ENCODE measurements at places on chromosomes 16 and 17.
A peak's percentile ranks its signal among the peaks of the same experiment; 100 is the strongest.

GRCh38 chr17:36653856-36654255 is 52.5 kb downstream of the MRM1 start:
- no peak for DNase-seq

GRCh38 chr16:60150907-60151306 is 1416.8 kb upstream of the GOT2 start:
- no peak for DNase-seq

- DNase-seq, result no peak
Measured at GRCh38 chr17:640436-640835, 74.2 kb downstream of the VPS53 start.

GRCh38 chr17:48406936-48407567 is 23.0 kb downstream of the SKAP1 start:
- DNase-seq, result no peak

DNA sequence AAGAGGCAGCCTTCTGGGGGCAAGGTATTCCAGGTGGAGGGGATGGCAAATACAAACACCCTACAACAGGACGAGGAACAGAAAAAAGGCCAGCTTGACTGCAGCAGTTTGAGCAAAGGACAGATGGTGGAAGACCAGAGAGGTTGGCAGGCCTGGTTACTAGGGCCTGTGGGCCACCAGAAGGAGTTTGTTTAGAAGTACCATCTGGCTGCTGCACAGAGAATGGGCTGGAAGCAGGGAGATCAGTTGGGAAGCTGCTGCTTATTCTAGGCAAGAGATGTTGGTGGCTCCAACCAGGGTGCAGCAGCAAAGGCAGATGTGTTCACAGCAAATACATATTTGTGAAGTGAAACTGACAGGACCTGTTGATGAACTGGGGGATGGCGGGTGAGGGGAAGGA is 2.9 kb upstream of the YPEL2 start:
- no peak for DNase-seq

DNA sequence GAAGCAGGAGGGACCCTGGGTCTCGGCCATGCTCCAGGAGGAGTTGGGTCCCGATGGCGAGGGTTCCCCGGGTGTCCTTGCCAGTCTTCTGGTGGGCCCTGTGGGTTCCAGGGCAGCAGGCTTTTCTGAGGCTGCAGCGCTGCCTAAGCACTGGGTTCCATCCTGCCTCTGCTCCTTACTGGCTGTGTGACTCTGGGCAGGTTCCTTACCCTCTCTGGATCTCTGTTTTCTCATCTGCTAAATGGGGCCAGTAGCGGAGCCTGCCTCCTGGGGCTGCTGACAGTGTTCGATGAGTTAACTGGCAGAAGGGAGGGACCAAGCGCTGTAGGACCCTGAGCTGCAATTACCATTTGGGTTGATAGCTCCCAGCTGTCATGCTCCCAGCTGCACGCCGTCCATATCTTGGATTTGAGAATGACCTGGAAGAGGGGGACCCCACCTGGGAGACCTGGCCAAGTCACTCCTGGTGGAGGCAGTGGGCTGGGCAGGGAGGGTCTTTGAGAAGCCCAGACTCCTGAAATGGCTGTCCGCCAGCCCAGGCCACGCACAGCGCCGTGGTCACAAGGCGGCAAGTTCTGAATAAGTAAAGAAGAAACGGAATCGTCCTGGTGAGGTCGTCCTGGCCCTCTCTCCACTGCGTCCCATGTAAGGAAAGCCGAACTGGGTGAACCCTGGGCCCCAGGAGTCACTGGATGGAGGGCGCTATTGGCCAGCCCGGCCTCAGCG is 47.2 kb upstream of the GSE1 start:
- no peak for DNase-seq

GRCh38 chr16:82761236-82761635 is 134.5 kb downstream of the CDH13 start:
- peak; percentile 88 for DNase-seq

GRCh38 chr16:65120831-65121721 is 787 bp downstream of the CDH11 start:
- DNase-seq, result no peak

DNA sequence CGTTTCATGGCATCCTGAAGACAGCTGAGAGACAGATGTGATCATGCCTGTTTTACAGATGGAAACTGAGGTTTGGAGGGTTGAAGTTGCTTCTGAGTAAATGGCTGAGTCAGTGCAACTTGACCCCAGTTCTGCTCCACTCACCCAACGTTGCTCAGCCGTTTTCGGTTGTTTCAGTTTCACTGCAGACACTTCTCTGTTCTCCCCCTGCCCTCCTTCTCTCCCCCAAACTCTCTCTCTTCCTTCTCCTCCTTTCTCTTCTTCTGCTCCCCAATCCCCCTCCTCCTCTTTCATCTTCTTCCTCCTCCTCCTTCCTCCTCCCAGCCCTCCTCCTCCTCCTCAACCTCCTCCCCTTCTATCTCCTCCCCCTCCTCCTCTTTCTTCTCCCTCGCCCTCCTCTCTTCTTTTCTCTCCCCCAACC is 9.4 kb upstream of the CEP20 start:
- DNase-seq, result no peak

- DNase-seq, result no peak
Measured at GRCh38 chr17:11803231-11803969, 193.9 kb downstream of the ZNF18 start.

- DNase-seq, result no peak
Measured at GRCh38 chr17:78342449-78343186, 17.3 kb downstream of the SOCS3 start.

DNA sequence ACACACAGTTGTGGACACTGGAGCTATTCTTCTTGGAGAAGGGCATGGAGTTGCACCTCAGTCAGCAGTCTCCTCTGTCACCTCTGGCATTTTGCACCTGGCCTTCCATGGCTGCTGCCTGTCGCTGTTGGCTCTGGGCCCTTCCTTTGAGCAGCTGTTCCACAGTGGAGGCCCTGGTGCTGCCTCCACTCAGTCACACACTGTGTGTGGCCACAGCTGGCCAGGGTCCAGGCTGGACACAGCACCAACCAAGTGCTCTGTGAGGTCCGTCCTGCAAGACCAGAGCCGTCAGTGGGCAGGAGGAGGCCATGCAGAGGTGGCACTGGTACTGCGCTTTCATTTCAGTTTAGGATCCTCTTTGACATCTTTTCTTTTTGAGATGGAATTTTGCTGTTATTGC is 21.6 kb upstream of the MED9 start:
- DNase-seq, result no peak

GRCh38 chr16:49528060-49528865 is 154.7 kb downstream of the C16orf78 start:
- DNase-seq, result no peak

DNA sequence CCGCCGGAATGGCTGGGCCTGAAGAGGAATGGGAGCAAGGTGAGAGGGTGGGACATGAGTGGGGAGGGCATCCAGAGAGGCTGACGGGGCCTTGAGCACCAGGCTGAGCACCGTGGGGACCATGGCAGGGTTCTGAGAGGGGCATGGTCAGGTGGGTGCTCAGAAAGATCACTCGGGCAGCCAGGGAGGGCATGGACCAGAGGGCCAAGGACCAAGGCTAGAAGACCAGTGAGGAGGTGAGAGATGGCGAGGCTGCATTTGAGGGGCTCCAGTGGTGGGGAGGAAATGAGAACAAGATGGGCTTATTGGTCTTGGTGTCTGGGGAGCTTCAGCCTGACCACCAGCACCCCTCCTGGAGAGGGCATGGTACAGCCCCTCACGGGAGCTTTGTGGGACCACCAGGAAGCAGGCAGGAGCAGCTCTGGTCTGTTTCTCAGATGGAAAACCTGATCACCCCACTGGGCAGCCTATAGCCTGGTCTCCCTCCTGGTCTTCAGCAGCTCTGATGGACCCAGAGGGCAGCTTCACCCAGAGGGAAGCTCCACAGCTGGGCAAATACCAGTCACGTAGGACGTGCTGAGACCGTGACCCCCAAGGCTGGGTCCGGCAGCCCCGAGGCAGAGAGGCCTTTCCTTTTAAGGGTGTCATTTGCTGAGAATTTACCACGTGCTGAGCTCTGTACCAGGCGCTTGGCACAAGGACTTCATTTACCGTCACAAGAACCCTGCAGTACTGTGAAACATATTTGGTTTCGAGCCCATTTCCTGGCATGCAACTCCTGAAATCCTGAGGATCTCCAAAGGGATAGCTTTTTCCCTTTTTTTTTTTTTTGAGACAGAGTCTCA is 11.4 kb upstream of the NCBP3 start:
- DNase-seq, result no peak

DNA sequence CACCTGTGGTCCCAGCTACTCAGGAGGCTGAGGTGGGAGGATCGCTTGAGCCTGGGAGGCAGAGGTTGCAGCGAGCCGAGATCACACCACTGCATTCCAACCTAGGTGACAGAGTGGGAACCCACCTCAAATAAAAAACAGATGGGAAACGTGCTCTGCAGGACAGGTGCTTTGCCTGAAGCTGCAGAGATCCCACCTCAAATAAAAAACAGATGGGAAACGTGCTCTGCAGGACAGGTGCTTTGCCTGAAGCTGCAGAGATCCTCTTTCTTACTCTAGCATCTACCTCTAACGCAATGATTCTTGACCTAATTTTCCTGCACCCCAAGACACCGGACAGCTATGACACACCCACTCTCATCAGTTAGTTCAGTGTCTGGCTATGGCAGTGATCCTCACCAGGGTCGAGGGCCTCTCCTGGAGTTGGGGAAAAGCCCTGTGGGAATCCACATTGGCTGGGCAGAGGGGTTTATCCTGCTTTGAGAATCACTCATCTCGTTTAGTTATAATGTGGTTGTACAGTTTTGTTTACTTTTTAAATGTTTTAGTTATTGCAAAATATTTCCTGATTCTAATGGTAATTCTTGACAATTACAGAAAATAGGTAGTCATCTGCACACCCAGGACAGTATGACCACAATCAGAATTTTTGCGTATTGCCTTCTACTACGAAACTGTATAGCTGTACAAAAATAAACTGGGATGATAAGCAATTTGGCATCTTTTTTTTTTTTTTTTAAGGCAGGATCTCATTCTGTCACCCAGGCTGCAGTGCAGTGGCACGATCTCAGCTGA is 11.4 kb downstream of the VPS53 start:
- DNase-seq, result no peak

DNA sequence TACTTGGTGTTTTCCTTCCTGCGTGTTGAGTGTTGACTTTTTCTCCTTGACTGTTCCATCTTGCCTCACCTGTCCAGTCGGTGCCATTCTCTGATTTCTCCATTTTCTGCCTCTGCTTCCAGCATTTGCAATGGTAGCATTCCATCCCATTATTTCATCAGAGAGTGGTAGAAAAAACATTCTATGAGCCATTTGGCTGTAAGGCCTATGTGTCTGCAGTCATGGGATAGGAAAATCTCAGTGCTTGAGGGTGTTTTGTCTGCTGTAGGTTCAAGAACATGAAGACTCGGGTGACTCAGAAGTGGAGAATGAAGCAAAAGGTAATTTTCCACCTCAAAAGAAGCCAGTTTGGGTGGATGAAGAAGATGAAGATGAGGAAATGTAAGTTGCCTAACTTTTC is 2.7 kb downstream of the UTP18 start:
- DNase-seq, result no peak

- DNase-seq, result peak; percentile 13
Measured at GRCh38 chr16:53091466-53092211, 36.8 kb downstream of the CHD9 start.

DNA sequence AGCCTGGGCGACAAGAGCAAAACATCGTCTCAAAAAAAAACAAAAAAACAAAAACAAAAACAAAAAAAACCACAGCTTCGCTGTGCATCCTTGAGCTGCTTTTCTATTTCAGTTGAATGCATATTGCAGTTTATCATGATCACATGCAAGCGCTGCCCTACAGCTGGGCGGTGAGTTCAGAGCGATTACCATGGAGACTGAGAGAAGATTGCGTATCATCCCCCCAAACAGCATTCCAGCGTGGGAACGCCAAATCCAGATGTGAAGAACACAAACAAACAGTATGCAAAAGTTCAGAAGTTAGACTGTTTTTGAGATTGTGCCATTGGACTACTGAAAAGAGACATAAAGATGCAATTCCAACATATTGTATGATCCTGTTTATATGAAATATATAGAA is 15.1 kb upstream of the SLC52A1 start:
- DNase-seq, result no peak

DNA sequence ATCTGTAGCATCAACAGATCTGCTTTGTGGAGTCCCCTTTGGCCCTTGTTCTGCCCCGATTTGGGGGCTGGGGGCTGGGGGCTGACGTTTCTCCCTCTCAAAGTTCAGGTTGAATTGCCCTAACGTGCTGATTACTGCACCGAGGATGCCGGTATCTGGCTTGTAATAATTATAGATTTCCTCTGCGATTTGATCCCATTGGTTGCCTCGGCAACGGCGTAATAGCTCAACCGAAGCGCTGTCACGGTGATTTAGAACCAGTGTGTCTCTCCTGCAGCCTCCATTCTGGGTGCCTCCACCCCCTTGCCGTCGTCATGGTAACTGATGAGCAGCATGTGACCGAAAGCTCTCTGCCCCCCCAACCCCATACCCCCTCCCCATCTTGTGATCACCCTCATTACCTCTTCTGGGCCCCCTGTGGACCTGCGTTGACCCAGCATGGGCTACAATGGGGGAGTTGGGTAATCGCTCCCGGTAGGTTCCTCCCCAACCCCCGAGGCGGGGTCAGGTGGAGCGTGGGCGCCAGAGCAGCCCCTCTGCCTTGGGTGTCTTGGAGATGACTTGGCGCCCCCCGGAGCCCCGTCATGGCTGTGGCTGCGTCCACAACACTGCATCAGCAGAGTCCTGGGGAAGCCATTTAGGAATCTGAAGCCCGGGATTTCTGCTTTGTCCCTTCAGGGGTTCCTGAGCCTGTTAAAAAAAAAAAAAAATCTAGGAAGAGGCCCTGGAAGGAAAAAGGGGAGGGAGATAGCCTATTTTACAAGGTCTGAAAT is 38.4 kb downstream of the ABAT start:
- no peak for DNase-seq

DNA sequence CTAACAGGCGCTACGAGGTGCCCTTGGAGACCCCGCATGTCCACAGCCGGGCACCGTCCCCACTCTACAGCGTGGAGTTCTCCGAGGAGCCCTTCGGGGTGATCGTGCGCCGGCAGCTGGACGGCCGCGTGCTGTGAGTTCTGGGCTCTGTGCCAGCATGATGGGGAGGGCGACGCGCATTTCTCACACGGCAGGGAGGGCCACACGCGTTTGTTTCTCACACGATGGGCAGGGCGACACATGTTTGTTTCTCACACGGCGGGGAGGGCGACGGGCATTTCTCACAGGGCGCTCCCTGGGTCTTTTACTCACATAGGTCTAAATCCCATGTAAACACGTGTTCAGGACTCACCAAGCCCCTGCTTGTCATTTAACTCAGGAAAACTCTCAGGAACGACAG is 4.4 kb downstream of the GAA start:
- no peak for DNase-seq

DNA sequence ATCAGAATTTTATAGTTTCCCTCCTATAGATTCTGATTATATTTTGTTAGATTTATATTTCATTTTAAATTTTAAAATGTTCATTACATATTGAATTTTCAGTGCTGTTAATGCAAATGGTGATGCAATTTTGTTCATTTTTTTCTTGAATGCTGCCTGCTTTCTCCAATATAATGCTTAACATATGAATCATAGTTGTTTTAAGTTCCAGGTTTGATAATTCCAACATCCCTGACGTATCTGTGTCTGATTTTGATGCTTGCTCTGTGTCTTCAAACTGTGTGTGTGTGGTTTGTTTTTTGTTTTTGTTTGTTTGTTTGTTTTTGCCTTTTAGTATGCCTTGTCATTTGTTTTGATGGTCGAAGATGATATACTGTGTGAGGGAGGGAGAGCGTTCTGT is 134.7 kb upstream of the ELAC2 start:
- no peak for DNase-seq

Data from thyroid gland (tissue), 4 donors.